ENCODE measurements at places on chromosomes 4 and X.

GRCh38 chrX:48589482-48590162, 7.7 kb upstream of the WDR13 start:
- peak; percentile 27 for DNase-seq

DNA sequence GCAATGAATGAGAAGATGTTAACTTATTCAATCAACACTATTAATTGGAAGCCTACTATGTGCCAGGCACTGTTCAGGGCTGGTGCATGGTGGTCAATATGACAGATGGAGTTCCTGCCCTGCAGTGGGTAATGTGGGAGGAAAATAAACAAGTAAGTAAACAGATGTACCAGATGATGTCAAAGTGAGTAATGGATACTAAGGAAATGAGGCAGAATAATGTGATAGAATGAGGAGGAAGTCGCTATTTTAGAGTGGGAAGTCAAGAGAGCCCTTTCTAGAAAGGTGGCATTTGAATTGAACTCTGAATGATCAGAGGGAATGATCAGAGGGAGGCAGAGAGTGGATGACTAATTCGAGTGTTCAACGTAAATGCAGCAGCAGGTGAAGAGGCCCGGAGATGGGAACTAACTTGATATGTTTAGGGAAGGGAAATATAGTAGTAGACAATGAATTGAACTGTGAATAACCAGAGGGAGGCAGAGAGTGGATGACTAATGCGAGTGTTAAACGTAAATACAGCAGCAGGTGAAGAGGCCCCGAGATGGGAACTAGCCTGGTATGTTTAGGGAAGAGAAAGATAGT, 48.3 kb downstream of the HMGB3 start:
- DNase-seq: no peak

DNA sequence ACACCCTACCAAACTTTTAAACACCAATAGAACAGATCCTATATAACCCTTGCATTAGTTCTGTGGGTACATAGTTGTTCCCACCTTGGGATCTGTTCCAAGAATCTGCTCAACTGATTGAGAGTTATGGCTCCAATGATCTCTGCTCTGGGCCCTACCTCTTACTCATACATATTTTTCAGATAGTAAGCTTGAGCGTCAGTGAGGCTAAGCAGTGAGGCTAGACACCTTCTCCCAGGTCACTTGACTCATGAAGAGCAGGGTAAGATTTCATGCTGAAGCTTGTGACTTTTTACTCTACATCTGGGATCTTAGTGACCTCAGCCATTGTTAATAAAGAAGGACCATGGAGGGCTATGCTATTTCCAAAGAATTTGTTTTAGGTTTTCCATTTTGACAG, 23.1 kb upstream of the TNIP3 start:
- no peak for DNase-seq

GRCh38 chr4:115058533-115058932, 54.9 kb downstream of the NDST4 start:
- DNase-seq: no peak

GRCh38 chr4:144817081-144817480, 171.1 kb downstream of the HHIP start:
- DNase-seq: no peak

DNA sequence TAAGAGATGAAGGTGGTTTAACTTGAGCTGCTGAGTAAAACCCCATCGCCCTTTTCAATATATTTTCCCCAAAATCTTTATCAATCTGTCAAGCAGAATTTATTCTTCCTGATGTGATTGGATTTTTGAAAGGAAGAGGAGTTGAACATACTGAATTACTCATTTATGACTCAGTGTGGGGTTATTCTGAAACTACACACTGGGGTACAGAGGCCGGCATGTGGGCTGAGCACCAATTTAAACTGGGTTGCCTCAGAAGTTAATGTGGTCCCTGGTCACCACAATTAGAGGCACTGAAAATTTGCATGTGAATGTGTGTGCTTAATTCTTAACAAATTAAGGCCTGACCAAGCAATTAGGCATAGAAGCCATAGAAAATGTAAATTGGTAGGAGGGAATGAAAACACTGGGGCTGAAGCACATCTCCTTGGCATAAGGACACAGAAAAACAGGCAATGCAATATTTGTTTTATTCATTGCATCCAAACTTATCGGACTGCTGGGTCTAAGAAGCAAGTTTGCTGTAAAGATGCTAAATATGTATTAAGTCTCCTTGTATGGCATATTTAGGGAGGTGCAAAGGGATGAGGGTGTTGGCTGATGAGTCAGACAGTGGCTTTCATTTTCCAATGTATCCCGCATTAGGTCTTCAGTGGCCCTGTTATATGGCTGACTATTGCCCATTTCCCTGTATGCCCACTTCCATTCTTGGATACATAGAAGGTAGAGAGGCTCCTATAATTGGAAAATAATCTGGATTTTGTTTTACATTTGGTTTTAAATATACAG, 170.9 kb downstream of the IL15 start:
- DNase-seq: no peak

GRCh38 chr4:110950731-110951130, 327.9 kb upstream of the PITX2 start:
- no peak for DNase-seq

DNA sequence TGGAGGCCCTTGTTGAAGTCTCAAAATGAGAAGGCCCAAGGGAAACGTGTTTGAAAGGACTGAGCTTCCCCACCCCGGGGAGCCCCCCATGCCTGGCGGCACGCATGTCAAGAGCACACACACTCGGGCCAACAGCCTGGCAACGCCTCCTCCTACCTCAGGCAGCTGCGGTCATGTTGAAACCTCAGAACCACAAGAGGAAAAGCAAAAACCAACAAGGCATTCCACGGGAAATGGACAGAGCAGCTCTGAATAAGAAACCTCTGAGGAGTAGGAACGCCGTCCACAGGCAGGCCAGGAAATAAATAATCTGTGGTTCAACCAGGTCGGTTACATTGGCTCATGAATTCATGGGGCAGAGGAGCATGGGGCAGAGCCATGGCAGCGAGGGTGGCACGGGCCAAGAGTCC, 95.7 kb upstream of the AFAP1 start:
- peak; percentile 37 for DNase-seq

DNA sequence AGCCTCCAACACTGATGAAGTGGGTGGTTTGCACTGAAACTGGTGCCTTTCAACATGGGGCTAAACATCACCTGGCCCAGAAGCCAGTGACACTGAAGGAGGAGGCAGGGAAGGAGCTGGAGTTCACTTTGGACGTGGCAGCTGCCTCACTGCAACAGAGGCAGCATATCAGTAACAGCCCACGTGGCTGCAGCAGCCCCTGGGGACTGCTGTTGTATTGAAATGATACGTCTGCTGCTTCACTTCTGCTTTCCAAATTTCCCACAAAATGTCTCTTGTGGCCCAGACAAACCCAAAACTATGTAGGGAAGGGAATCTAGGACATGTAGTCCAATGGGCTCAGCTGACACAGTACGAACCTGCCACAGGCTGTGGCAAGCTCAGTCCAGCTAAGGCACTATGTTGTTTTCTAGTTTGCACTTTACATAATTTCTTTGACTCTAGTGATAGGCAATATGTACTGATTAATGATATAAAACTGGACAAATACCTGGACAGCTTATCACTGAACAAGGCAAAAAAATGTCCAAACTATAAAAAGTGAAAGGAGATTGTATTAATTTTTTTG, 84.7 kb upstream of the RAPGEF2 start:
- no peak for DNase-seq

GRCh38 chrX:153766098-153766817, 2.2 kb downstream of the PLXNB3 start:
- no peak for DNase-seq

DNA sequence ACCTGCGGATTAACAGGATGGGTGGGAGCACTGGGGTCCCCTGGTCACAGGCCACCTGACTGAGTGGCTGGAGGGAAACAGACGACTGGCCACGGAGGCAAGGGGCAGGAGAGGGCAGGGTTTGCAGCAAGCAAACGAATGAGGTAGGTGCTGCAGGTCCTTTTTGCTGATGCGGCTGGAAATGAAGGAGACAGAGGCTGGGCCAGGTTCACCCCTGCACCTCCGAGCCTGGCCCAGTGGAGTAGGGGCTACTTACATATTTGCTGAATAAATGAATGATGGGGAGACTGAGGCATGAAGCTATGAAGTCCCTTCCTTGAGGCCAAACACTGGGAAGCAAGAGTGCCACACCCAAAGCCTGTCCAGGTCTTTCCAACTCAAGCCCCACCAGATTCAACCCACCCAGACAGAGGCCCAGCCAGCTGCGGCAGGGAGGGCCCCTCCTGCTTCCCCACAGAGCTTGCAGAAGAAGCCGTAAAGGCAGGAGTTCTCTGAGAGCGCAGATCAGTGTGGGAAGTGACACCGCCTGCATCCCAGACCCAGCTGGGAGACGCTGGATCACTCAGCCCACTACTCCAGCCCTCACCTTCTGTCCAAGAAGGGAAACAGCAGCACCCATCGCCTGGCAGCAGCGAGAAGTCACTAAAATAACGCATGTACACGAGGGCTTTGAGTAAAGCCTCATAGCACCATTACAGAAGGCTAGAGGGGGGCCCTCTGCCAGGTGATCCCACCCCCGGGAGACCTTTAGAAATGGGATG, 36.1 kb upstream of the C4orf50 start:
- DNase-seq: no peak

GRCh38 chr4:13670456-13671160, 43.1 kb upstream of the BOD1L1 start:
- DNase-seq: no peak

DNA sequence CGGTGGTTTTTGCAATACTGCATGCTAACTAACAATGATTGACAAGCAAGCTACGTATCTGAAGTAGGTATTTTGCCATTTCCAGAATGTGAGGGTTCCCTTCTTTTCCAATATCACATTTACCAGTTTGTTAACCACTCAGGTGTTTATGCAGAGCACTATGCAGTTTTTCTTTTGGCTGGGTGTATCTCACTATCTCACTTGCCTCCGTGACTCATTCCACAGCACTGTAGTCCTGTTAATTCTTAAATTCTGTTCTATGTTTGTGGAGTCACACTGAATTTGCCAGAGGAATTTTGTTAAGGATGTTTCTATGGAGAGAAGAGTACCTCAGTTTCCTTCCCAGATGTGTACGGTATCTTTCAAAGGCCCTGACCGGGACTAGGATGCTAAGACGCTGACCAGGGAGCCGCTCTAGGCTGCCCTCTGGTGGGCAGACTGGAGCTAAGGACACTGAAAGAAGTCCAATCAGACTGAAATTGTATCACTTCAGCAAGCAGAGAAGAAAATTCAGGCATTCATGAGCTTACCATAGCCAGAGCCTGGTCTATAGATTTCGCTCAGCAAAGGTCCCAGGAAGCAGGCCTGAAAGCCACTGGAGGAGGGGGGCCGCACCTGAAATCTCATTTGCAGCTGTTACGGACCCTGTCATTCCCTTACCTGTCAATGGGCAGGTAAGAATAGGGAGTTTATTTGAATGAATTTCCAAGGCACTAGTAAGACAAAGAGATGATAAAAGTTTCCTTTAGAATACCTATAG, 388.4 kb upstream of the SPOCK3 start:
- no peak for DNase-seq

DNA sequence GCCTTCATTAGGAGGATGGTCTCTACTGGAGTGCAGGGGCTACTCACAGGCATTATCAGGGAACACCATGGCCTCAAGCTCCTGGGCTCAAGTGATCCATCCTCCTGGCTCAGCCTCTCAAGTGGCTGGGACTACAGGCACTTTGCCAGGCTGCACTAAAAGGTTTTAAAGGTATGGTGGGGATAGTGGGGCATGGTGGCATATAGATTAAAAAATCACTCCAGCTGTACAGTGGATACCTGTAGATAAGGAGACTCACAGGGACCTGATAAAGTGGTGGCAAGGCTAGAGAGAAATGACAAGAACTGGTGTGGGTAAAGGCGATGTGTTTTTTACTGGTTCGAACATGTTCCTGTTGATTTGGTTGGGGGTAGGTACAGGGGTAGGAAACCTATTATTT, 5.9 kb downstream of the ZAR1 start:
- no peak for DNase-seq

DNA sequence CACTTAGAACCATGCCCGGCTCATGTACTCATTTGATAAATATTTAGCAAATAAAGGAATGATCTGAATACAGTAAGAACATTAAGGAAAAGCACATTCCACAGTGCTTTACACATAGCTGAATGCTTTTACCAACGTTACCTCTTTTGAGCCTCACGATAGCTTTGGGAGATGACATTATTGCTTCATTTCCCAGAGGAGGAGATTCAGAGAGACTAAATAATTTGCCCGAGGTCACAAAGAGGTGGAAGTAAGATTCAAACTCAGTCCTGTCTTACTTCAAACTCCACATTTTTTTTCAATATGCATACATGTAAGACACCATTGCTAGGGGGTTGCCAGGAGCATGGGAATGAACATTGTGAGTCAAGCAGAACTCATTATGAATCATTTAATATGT, 538.5 kb downstream of the BCOR start:
- DNase-seq: no peak

DNA sequence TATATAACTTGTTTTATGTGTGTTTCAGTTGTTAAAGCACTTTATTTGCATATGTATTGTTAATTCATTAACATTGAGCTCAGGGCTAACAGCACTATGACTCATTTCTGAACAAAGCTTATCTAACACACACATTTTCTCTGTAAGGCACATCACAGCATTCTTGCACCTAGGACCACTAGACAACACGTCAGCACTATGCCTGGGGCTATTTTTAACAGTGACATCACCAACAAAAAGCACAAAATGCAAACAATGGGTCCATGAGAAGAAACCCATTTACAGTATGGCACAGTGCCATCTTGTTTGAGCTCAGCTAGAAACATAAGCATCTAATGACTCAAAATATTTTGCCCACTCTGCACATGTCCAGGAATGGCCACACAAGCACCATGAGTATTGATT, 124.4 kb downstream of the RELL1 start:
- no peak for DNase-seq

DNA sequence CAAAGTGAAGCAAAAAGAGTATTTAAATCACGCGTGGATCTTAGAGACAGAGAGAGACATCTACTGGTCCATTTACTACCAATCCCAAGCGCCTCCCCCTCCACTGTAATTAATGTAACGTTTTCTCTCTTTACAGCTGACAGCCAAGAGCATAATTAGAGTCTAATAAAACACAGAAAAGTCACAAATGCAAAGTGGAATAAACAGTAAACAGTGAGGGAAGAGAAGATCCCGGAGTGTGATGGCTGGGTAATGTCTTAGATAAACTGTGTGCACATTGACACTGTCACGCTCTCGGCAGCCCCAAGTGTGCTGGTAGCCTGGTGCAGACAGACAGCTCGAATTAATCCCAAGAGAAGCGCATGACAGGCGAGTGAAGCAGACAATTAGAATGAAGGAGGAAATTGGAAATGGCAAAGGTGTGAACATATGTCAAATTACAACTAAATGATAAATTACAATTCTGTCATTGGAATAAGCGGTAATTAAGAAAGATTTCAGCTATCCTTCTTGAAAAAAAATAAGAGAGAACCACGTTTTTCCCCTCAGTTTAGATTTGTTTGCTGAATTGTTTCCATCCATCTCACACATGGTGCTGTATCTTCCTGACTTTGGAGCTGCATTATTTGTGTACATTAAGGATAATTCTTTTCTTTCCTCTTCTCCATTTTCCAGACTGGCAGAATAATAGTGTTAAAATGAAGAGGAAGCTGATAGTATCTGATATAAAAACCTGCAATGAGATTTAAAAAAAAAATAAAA, 100.1 kb downstream of the CXXC4 start:
- peak; percentile 30 for DNase-seq

GRCh38 chrX:11465648-11466411, 172.6 kb downstream of the AMELX start:
- no peak for DNase-seq
